ENCODE measurements at places on chromosomes 3 and 15.

DNA sequence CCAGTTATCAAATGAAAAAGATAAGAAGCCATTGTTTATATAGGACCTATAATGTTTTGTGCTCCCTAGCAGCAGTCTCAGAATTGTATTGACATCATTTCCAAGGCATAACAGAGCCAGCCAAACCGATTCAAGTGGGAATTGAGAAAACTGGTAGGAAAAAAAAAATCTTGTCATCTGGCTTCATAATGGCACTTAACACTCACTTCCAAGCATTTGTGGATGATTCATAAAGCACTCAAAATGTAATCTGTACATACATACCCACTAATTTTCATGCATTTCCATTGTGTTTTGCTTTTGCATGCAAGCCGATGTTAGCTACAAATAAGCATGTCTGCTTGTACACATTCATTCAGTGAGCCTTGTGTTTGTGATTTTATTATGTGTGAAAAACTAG is 18.6 kb upstream of the TRPC1 start:
- DNase-seq: no peak

GRCh38 chr3:45084820-45085816 is 59.0 kb downstream of the CLEC3B start:
- no peak for DNase-seq

GRCh38 chr15:41291065-41291631 is 41.2 kb downstream of the OIP5 start:
- DNase-seq: no peak

DNA sequence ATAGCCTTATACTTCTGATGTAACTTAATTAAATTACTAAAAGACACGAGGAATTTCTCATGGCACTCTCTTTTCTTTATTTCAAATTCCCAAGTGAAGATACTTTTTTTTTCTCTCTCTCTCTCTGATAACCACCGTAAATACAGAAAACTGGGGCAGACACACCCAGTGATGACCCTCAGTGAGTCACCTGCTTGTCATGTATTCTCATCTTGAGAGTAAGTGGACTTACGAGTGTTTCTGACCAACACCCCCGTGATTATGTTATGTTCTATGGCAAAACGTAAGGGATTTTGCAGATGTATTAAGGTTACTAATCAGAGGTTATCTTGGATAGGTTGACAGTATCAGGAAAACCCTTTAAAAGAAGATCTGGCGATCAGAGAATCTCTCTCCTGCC is 348.8 kb upstream of the ZNF717 start:
- no peak for DNase-seq

GRCh38 chr3:142436951-142437585 is 10.8 kb downstream of the XRN1 start:
- DNase-seq: no peak

DNA sequence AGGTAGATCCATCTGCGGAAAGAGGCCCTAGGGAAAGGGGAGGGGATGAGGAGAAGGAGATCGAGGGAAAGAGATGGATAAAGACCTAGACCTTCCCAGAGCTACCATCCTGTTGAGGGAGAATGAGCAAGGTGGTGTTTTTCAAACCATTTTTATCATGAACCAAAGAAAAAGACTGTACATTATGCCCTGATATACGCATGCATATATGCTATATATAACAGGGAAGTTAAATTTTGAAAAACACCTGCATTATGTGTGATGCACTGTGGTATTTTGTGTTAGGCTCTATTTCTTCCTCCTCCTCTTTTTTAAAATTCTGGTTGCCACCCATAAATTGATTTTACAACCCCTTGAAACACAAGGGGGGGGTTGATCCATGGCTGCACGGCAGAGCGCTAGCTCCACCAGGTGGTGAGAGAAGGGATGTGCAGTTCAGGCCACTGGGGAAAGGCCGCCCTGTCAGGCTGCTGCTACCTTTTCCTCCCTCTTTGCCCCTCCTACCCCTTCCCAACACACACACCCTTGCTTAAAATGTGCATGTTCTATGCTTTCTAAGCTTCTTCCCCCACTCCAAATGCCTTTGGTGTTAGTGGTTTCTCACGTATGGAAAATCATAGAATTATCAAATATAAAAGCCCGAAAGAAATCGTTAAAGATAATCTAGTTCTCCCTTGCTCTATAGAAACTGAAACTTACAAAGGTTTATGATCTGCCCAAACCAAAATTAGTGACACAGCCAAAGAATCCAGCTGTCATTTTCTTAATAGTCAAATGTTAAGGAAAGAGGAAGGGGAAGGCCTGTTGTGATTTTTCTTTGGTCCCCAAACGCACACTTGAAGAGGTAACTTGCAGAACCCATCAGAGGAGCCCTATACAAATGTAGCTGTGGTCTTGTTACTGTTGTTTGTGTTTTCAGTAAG is 262.0 kb upstream of the UMPS start:
- no peak for DNase-seq

DNA sequence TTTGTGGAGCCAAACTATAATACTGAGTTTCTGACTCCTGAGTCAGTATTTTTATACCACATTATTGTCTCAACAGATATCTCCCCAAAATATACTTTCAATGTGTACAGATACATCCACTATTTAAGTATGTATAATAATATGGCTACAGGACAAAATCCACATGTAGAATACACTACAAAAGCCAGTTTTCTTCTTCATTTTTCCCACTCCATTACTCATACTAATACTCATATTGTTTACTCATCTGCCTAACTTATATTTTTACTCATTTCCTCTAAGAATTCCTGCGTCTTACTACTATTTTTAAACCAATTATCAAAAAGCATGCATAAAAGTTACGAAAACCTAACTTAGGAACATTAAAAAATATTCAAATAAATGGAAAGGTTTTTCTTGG is 440.8 kb downstream of the ZNF385D start:
- no peak for DNase-seq

DNA sequence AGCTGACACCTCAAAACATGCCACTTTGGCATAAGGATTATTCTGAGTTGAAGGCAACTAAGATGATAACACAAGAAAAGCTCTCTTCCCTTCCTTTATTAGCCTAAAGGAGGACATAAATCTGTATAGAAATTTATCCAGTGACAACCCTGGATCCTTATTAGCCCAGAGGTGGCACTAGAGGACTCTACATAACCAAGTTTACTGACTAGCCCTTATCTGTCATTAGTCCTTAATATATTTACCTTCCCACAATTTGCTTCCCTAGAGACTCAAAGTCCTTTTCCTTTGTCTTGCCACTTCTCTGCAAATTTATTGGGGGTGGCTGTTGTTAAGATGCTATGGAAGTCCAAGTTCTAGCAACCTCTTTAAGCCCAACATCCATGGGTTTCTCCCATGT is 26.7 kb downstream of the CEP70 start:
- DNase-seq: no peak

GRCh38 chr3:147371771-147372340 is 34.5 kb downstream of the ZIC4 start:
- DNase-seq: no peak

DNA sequence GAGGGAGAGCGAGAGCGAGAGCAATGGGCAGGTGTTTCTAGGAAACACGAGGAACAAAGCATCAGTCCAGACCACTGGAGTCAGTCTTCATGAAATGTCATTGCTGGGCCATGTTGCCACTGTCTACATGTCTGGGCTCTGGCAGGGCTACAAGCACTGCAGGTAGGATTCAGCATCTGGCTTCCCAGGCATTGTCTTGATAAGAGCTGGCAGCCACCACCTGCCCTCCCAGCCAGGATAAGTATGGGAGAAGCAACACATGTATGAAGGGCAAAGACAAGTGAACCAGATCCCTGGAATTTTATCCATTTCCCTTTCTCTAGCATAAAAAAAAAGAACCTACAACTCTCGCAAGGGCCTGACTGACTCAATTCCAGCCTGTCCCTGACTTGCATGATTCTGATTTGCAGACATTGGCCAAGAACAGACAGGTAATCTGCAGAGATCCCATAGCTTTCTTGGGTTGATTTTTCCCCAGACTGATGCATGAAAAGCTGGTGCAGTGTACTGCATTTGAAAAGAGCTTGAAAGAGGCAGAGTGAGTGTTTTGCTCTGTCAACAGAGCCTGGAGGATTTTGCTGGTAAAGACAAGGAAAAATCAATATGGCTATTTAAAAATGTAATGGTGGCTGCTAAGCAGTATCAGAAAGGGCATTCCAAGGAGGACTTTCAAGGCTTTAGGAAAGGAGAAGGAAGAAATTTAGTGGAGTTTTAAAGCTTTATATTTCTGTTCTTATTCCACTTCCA is 157.2 kb upstream of the MYRIP start:
- no peak for DNase-seq

- DNase-seq: peak; percentile 39
Observed at GRCh38 chr15:88621789-88622604, 857 bp downstream of the AEN start.

- DNase-seq: no peak
Observed at GRCh38 chr3:197700095-197700494, 36.6 kb downstream of the RUBCN start.

- no peak for DNase-seq
Observed at GRCh38 chr3:122992676-122993075, 34.9 kb downstream of the SEMA5B start.

- no peak for DNase-seq
Observed at GRCh38 chr15:27499191-27499590, 528.2 kb downstream of the GABRG3 start.

DNA sequence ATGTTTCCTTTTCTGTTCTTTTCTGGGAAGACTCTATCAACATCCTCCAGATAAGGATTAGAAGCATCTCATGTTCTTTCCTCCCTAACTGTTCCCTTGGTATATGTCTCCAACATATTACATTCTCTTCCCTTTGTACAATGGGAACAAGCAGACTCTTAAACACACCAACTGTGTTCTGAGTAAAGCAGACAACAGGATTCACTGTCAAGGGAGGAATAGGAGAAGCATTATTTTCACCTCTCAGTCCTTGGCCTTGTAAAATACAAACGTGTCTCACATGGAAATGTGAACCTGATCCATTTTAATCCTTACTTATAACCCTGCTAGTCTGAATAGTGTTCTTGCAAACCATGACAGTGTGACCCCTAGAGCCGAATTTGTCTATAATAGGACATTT is 19.6 kb downstream of the GYG1 start:
- no peak for DNase-seq

- DNase-seq: no peak
Observed at GRCh38 chr15:61534986-61535385, 305.9 kb upstream of the RORA start.

DNA sequence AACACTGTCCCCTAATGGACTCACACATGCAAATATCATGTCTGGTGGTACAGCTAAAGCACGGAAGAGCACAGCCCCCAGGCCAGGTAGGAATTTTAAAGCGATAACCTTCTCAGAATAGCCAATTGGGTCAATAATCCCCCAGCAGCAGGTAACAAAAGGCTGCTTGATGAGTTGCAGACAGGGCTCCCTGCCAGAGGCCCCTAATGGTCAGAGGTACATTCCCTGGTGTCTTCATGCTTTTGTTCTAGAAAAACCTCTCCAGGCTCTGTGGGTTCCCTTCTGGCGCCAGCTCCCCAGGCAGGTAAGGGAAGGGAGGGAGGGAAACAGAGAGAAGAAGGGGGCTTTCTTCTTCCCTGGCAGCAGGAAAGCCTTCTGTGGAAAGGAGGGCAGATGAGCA is 43.4 kb upstream of the PRTG start:
- DNase-seq: no peak

DNA sequence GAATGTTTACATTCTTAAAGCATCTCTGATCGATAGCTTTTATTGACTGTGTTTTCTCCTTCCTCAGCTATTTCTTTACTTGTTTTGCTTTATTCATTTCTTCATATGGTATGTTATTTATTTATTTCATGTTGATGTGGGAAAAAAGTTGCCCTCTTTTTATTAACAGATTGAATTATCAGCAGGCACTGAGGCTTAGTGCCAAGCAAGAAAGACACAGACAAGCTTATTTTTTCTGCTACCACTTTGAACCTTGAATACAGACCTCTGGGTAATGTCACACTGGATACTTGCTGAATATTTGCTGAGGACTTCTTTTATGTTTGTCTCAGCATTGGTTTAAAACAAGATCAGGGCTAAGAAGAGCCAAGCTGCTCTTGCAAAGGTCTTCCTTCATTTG is 162.0 kb upstream of the CNTN6 start:
- DNase-seq: no peak

- DNase-seq: no peak
Observed at GRCh38 chr3:11508346-11509172, 135.2 kb downstream of the VGLL4 start.

DNA sequence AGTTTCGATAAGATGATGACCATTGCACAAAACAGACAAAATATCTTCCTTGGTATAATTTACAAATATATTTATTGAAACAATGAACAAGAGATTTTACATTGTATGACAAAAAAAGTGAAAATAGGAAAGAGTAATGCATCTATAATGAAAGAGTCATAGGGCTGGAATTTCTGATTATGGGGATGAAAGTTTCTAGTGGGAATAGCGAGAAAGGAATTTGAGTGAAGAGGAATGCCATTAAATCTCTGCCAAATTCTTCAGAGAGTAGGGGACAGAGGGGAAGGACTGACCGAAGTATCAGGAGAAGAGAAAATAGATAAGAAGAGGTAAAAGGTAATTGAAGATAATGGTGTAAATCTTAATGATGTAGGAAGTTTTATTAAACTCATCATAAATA is 125.4 kb downstream of the VGLL3 start:
- DNase-seq: no peak

- DNase-seq: peak; percentile 35
Observed at GRCh38 chr3:128133273-128133883, 9.8 kb upstream of the RUVBL1 start.

GRCh38 chr15:90413411-90414379 is 25.7 kb downstream of the IQGAP1 start:
- no peak for DNase-seq

- no peak for DNase-seq
Observed at GRCh38 chr3:42711491-42712343, 9.1 kb upstream of the HHATL start.

DNA sequence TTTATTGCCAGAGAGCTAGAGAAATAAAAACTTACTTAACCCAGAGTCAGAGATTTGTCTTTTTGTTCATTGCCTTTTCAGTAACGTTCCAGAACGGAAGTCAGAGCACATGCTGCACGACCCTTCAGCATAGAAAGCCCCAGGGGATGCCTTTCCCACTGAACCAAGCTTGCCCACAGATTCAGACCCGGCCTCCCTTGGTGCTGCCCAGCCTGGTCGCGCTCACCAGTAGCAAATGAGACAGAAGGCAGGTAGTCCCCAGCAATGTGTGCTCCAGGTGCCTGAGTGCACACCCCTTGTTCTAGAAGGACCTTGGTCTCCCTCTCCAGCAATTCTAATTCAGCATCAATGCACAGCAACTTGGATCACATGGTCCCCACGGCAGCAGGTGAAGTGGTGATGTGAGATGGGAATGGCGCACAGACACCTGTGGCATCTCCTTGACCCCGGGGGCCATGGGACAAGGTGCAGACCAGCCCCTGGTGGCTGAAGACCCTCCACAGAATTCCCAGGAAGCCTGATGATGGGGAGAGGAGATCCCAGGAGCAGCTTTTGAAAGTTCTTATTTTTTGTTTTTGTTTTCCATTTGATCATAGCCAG is 91.8 kb upstream of the IQSEC1 start:
- no peak for DNase-seq

DNA sequence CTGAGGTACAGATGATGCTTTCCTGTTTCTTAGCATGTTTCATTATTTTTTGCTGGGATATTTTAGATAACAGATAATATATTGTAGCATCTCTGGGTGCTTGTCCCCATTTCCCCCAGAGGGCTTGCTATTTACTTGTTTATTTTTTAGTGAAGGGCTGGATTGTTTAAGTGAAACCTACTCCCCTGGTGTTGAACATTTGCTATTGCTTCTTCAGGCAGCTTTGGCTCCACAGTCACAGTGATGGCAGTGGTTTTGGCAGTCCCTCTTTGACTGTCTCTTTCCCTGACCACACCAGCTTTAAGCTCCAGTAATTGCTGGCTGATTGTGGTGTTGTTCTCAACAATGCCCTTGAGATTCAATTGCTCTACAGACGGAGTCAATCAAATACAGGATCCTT is 128.9 kb downstream of the KLF13 start:
- no peak for DNase-seq
